ENCODE measurements at places on chromosomes 11 and 22. TPM values are rescaled to one million over a fixed set of nuclear protein-coding genes. Genes with fewer than 3 reads are reported as not detected.

Gene OR10G4
- not detected for total RNA-seq

Gene MAP6
- 0.38 TPM for total RNA-seq

Gene GVQW3
- 0.31 TPM for total RNA-seq

Gene HEPN1
- total RNA-seq: not detected

Gene LRRC56
- total RNA-seq: 2.3 TPM

Gene DUSP8
- total RNA-seq: 1.3 TPM

Gene NXPE2
- total RNA-seq: not detected

Gene OR51A4
- total RNA-seq: not detected

Gene CATSPER1
- not detected for total RNA-seq

Gene MS4A15
- not detected for total RNA-seq

Gene SCUBE1
- total RNA-seq: 0.38 TPM

Gene C11orf16
- not detected for total RNA-seq

Gene DNAJB7
- total RNA-seq: not detected

Gene UPK3A
- total RNA-seq: not detected

Gene ALDH3B1
- total RNA-seq: 15.7 TPM

Gene FREY1
- 2.1 TPM for total RNA-seq
